ENCODE measurements at places on chromosomes 6 and 20.

DNA sequence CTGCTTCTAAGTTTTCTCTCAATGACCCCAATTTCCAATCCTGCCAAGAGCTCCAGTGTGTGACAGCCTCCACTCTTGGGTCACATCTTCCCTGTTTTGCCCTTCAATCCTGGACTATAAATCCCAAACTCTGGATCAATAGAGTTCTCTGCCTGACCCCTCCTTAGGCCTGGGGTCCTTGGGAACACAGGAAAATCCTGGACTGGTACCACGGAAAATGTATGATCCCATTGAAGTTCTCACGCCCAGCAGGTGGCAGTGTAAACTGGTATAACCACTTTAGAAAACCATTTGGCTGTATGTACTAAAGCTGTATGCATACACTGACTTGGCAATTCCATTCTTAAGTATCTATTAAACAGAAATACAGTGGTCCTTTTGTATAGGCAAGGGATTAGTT is 98.0 kb downstream of the SNAP25 start:
- DNase-seq, result peak; percentile 26

GRCh38 chr6:1662534-1662933 is 52.8 kb downstream of the FOXC1 start:
- no peak for DNase-seq

DNA sequence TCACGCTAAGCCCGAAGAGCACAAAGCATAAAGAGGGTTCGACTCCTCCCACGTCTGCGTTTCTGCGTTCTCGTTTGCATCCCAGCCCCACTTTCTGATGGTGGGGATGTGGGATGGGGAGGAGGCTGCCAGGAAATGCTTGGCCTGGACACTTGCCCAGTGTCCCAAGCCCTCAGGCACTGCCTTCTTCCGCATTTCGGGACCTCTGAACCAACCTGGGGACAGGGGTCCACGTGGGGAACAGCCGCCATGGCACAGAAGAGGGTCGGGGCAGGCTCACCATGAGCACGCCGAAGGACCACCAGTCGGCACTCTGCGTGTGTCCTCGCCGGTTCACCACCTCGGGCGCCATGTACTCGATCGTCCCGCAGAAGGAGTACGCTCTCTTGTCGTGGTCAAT is 88.2 kb downstream of the RAMACL start:
- DNase-seq, result no peak

GRCh38 chr20:18164356-18164755 is 26.7 kb downstream of the KAT14 start:
- DNase-seq, result no peak

GRCh38 chr20:58024241-58024721 is 204.2 kb downstream of the ANKRD60 start:
- DNase-seq, result no peak
